ENCODE measurements at places on chromosomes 1 and 21. TPM values are rescaled to one million over a fixed set of nuclear protein-coding genes. Genes with fewer than 3 reads are reported as not detected.

Gene CD84
- total RNA-seq = 1.2 TPM

Gene HEYL
- 1.3 TPM for total RNA-seq

Gene PRDM16
- 0.47 TPM for total RNA-seq

Gene DCDC2B
- not detected for total RNA-seq

Gene DNM3
- 4.0 TPM for total RNA-seq

DNA sequence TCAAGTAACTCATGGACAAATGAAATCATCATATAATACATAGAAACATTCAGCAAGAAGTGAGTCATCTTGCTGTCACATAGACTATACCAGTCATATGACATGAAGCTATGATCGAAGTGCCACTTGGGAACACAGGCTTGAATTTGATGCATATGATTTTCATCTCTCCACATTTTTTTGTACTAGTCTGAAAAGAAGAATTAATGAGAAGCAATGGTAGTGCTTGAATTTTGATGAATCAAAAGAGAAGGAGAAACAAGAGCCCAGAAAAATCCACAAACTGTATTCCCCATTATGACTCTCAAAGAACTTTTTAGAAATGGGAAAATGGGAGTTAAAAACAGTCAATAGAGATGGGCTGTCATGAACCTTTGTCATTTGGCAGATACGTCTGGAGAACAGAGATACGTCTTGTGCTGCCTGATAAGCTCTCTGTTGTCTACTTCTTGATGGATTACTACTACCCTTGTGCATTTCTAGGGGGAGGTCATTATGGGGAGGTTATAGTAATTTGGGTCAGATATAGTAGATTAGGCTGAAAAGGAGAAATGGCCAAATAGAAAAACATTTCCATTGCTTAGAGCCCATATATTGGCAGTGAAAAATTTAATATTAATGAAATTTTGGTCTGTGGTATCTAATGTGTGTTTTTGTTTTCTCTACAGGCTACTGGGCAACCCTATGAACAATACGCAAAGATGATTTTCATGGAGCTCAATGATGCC is 8.0 kb upstream of the LEPR start:
- DNase-seq = no peak

Gene RGS2
- total RNA-seq = 20.4 TPM

DNA sequence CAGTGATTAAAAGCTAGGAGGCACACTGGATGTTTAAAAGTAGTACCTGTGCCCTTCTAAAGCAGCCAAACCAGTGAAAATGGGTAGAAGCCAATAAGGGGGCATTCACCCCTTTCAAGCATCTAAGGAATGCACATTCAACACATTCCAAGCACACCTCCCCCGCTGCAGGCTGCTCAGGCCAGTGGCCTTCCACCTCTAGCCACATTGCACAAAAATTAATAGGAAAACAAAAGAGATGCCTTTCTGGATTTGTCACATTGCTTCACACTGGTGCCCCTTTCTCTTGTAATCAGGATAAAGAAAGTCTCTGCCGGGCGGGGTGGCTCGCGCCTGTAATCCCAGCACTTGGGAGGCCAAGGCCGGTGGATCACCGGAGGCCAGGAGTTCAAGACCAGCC is 834.0 kb downstream of the USP25 start:
- no peak for DNase-seq

Gene HCRTR1
- not detected for total RNA-seq

DNA sequence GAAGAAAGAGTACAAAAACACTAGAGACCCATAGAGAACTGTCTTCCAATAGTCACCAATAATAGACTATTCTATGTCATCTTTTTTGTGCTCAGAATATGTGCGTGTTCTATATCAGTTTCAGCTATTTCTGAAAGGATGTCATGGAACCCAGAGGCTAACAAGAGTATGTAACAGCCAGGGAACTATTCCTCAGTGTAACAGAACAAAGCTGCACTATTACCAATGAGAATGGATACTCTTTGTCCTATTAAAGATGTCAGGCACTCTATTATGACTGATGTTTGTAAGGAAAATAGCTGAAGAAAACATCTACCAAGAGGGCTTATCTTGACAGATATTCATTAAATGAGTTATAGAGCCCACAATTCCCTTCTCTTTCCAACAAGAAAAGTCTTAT is 8.6 kb upstream of the LRRC8C start:
- DNase-seq = no peak

DNA sequence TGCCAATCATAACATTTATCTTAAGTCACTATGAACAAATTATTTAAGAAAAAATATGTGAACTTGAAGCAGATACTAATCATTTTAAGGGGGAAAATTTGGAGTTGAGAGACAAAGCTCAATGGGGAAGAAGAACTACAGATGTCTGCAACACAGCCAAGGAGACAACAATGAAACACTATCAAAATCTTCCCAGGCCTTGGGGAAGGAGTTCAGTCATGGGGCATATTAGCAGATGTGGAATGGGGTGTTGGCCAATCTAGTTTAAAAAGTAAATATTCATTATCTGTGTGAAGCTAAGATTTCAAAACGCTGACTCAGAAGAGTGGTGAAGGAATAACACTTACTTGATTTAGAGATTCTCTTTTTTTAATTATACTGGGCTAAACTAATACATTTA is 671.6 kb upstream of the ZP4 start:
- no peak for DNase-seq

Gene LRRN2
- 0.85 TPM for total RNA-seq

Gene TMEM240
- 1.1 TPM for total RNA-seq

DNA sequence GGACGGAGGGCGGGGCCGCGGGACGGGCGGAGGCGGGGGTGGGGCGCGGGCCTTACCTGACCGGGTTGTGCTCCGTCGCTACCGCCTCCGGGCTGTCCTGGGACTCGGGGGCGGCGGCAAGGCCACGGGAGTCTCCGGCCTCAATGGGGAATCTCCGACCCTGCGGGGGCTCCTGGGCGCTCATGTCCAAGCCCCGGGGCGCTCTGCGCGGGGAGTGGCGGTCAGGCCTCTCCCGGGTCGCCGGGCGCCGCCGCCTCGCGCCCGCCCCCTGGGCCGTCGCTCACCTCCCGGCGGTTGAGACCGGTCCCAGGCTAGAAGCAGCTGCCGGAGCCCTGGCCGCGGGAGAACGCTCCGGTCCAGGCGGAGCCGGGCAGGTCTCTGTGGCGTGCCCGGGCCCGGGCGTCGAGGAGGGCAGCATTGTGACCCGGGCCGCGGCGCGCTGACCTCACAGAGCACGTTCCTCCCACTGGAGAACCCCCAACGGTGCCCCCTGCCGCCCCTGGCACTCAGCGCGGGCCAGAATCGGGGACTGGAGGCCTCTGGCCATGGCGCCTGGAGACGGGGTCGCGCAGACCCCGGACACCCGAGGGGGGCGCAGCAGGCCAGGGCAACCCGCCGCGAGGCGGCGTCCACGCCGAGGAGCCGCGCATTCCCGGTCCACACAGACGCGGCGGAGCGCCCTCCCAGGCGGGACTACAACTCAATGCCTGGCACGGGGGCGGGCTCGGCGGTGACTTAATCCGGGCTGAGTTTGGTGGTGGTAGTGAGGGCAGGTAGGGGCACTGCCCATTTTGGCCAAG is 411 bp downstream of the FAM229A start:
- peak; percentile 72 for DNase-seq

Gene LAMB3
- total RNA-seq = 165 TPM

DNA sequence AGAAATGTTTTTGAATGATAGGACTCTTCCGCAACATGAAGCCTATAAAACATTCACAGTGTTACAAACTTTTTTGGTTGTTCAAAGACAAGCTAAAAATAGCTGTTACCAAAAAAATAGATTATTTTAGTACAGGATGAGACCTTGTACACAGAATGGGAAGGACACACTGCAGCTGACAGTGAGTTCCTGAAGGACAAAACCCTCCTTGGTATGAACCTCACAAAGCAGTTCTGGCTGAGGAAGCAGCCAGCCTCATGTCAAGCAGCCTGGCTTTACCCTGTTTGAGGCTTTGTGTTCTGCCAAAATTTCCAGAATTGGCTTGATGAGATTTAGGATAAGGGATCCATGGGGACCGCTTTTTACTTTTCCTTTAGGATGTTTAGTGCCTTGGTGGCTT is 93.7 kb downstream of the RGL1 start:
- no peak for DNase-seq

Gene MOB3C
- total RNA-seq = 11.3 TPM

- DNase-seq = no peak
Observed at GRCh38 chr1:213689260-213689659, 298.5 kb upstream of the PROX1 start.

DNA sequence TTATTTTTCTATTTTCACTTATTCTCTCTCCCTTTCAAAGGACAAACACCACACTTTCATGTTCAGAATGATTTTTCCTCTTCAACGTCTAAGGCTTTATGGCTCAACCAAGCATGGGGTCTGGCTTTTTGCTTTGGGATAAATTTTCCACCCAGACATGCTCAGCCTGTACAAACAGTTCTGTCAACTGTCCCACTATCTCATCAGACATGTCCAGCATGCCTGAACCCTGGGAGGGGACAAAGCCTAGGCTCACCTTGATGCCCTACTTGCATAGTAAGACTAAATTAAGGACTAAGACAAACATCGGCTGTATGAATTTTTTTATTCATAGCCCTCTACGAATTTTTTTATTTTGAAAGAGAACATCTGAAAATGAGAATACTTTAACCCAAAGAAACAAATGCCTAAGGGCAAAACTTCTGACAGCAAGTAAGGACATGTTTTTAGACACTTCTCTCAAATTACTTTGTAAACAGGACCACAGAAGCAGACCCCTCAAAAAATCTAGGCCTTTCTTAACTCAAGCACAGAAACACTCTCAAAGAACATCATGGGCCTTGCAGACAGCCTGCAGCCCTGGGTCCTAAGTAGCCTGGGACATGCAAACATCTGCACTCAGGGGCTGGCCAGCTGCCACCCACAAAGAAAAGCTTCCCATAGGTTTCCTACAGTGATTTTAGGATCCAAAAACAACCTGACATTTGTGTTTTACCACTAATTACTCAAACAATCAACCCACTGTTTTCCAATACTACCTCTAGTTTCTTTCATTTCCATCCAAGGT is 72.3 kb upstream of the PALMD start:
- DNase-seq = no peak

DNA sequence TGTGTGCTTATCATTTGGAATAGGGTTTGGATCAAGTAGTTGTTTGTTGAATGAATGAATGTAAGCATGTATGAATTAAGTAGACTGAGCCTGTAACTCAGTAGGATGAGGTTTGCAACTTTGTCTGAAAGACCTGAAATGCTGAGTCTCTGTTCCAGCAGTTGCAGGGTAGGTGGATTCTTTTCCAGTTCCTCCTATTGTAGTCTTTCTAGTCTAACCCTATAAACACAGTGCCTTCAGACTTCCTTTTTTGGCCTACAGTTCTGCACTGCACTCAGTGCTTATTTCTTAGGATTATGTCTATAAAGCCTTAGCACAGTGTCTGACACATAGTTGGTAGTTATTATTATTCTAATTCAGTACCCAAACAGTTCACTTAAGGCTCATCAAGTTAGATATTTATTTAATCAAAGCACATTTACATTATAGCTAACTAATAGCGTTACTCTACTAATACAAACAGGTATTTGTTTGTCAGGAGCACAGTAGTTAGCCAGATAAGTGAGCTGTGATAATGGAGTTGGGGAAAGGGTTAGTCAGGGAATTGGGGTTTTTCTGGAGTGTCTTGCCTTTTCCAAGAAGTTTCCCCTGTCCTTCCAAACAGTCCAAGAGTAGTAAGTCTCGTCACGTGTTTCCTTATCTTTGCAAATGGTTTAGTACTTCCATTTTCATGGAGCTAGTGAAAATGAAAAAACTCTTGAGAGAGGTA is 45.0 kb downstream of the ABCD3 start:
- no peak for DNase-seq

DNA sequence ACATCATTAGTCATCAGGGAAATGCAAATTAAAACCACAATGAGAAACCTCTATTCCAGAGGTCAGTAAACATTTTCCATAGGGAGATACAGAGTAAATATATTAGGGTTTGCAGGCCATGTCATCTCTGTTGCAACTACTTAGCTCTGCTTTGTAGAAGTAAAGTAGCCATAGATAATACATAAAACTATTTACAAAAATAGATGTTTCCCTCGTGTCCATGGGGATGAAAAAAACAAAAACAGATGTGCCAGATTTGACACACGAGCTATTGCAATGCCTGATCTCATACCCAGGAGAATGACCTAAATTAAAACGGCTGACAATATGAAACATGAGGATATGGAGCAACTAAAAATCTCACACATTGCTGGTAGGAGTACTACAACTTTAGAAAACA is 17.3 kb downstream of the LTN1 start:
- no peak for DNase-seq

Gene PRDM15
- 27.5 TPM for total RNA-seq

DNA sequence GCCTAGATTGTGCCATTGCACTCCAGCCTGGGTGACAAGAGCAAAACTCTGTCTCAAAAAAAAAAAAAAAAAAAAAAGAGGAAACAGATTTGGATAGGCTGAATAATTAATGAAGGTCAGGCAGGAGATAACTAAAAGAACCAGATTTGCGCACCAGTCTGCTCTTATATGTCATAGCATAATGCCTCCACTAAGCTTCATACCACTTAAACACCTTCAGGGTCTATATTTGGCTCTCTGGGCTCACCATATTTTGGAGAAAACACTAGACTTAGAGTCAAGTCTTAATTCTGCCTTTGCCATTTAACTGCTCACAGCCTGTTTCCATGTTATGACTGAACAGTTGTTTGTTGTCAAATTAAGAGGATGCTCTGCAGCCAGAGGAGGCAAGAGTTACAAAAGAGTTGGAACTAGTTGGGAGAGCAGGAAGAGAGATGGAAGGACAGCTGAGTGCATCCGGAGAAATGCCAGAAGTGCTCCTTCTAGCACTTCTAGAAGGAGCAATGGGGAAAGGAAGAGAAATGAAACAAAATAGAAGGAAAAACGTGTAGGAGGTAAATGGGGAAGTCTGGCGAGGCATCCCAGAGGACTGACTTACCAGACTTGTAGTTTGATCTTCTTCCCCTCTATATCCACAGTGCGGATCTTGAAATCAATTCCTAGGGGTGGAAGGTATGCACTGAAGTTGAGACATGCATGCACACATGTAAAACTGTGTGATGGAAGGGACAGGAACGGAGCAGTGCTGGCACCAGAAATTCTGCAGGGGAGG is 1.8 kb downstream of the RAB13 start:
- no peak for DNase-seq

Gene FAM163A
- total RNA-seq = not detected

Measured in suprapubic skin (tissue), 4 donors.